Cortex of kidney (tissue), 1 donor: ENCODE measurements at places on chromosomes 4 and X.

DNA sequence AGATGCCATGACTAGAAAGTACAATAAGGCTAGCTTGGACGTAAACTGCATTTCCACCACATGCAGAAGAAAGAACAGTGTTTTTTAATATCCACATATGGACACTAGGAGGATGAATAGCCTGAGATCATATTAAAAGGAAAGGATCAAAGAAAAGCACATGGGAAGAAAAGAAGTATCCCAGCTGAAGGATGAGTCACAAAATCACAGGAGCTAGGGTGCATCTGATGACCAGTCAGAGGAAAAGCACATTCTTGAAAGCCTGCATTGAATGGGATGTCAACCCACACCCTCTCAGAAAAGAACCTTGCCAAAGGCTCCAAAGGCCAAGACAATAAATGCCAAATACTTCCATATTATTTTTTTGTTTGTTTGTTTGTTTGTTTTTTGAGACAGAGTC, 56.8 kb upstream of the PRDX4 start:
- no peak for DNase-seq

DNA sequence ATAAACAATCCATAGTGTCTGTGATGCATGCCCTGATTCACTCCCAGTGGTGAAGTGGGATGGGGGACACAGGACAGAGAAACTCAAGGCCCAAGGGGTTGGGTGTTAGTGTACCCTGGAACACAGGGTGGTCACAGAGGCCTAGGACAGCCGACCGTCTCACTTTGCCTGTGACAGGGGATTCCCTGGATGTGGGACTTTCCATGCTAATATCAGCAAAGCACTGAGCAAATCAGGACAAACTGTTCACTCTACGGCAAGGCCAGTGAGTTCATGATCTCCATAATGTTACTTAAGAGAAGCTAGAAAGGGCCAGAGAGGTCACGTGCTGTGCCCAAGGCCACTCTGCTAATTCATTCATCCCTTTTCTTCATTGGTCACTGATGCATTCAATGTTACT, 158.7 kb upstream of the RBPJ start:
- no peak for DNase-seq

DNA sequence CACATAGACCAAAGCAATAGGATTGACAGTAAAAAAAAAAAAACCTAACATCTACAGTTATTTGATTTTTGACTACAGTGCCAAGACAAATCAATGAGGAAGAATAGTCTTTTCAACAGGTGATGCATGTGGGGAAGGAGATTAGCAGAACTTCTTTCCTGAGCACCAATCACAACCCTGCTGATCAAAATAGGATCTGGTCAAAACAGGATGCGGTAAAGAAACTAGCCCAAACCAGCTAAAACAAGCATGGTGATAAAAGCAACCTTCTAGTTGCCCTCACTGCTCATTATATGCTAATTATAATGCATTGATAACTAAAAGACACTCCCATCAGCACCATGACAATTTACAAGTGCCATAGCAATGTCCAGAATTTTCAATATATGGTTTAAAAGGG, 667.5 kb downstream of the GRXCR1 start:
- DNase-seq, result no peak

GRCh38 chr4:138938366-138938690, 77.3 kb upstream of the NOCT start:
- DNase-seq, result no peak

DNA sequence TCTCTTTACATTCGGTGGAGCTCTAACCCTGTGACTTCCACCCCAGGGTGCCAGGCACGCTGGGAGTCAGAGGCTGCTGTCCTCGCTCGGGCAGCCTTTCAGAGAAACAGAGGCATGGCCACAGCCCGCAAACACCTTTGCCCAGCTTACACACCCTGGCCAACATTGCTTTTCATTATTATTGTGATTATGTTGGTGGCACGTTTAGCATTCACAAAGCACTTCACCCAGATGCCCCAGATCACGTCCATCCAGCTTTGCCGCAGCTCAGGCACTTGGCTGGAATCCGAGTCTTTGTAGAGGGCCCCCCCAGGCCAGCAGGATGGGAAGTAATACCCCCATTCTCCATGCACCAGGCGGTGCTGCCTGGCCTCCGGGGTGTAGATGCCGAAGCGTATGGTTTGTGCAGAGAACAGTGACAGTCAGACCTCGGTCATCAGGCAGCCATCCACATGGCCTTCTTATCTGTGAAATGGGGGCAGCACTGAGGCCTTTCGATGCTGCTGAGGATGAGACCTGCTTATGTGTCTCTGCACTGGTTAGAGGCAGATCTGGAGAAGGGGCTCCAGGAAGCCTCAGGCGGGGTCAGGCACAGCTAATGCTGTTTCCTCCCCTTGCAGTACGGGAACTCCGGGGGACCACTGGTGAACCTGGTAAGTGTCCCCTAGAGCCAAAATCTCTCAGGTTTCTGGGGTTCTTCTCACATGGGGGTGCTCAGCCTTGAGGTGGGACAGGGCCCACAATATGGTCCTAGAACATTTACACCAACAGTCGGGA, 22.3 kb downstream of the HTRA3 start:
- DNase-seq, result no peak

DNA sequence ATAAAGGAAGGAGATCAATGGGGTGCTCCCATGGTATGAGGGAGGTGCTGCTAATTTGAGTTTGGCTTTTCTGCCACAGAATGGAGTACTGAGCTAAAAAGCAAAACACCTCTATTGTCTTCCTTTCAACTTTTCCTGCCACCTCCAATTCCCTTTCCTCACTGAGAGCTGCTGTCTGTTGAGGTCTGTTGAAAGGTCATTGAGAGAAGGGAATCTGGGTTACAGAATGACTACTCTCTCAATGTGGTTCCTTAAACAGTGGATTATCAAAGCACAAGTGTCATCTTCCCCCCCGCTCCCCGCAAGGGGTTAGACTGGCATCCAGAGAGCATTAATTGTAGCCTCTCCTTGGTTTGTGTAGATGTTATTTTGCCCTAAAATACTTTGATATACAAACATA, 10.7 kb downstream of the USP9X start:
- DNase-seq, result no peak

GRCh38 chr4:165394275-165394674, 15.5 kb downstream of the CPE start:
- DNase-seq, result no peak

- no peak for DNase-seq
These were observed 22.9 kb upstream of the USP53 start for GRCh38 chr4:119189638-119190037.

DNA sequence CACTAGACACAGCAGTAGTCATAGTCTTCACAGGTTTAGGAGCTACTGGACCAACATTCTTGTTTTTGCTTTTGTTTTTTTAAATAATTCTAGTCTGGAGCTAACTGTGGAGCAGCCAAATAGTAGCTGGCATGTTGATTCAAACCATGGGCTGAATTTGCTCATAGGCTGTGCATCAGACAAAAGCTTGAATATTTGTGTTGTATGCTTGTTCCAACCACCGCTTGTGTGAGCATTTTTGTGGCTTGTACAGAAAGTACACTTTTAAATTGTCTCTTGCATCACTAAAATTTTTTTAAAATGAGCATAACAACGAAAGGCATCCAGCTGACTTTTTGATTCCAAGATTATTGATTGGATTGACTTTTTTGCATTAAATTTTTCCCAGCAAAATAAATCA, 39.6 kb downstream of the CCNI start:
- DNase-seq, result no peak

- no peak for DNase-seq
These were observed 49.8 kb downstream of the MANBA start for GRCh38 chr4:102710986-102711385.

GRCh38 chrX:72100824-72101351, 30.8 kb downstream of the RTL5 start:
- DNase-seq, result no peak

GRCh38 chr4:183403486-183403885, 41.0 kb upstream of the CDKN2AIP start:
- no peak for DNase-seq

GRCh38 chr4:121227341-121227792, 63.2 kb upstream of the TNIP3 start:
- DNase-seq, result no peak

DNA sequence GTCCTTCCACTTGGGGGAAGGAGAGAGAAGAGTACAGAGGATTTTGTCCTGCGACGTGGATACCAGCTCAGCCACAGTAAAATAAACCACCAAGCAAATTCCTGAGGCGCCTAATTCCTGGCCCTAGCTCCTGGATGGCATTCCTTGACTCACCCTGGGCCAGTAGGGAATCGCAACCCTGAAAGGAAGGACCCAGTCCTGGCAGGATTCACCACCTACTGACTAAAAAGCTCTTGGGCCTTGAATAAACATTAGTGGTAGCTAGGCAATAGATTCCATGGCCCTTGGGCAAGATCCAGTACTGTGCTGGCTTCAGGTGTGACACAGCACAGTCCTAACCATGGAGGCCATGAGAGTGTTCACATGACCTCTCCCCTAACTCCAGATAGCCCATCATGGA, 45.6 kb downstream of the GABRA3 start:
- no peak for DNase-seq

GRCh38 chr4:119731146-119731742, 102.6 kb upstream of the PDE5A start:
- no peak for DNase-seq

DNA sequence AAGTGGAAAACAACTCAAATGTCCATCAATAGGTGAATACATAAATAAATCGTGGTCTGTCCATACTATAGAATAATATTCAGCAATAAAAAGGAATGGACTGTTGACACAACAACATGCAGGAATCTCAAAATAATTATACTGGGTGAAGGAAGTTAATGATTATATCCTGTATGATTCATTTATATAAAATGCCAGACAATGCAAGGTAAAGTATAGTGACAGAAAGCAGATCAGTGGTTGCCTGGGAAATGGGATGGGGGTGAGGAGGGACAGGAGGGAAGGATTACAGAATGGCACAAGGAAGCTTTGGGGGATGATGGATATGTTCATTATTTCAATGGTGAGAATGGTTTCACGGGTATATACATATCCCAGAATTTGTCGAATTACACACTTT, 12.3 kb downstream of the PYURF start:
- no peak for DNase-seq

- DNase-seq, result no peak
These were observed 8.9 kb downstream of the FAT4 start for GRCh38 chr4:125323654-125324053.

- no peak for DNase-seq
These were observed 1.1 kb downstream of the ZFYVE28 start for GRCh38 chr4:2417226-2417764.

DNA sequence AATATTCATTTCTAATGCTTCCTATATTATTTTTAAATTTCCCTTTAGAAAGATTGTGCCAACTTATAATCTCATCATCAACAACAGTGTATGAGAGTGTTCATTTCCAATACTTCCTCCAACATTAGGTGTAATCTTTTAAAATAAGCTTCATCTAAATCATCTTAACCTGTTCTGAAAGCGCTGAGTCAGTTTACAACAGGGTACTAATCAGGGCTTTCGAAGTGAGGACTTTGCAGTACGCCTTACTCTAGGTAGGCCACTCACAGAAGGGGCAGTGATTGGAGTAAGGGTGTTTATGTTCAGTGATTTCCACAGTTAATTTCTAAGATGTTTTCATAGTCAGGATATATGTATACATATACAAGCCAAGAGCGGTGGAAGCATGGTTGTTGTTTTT, 87.9 kb downstream of the FRAS1 start:
- DNase-seq, result no peak

GRCh38 chr4:88524171-88524570, 595 bp upstream of the PYURF start:
- DNase-seq, result no peak

GRCh38 chr4:125123570-125124109, 191.1 kb upstream of the FAT4 start:
- DNase-seq, result no peak

GRCh38 chrX:30183554-30183953, 31.8 kb upstream of the MAGEB2 start:
- no peak for DNase-seq

- DNase-seq, result no peak
These were observed 145.9 kb downstream of the CPEB2 start for GRCh38 chr4:15148199-15148598.

- DNase-seq, result no peak
These were observed 55.0 kb downstream of the PSAPL1 start for GRCh38 chr4:7379719-7380118.

- DNase-seq, result no peak
These were observed 438.2 kb upstream of the PCDH7 start for GRCh38 chr4:30281986-30282385.

- no peak for DNase-seq
These were observed 223.9 kb upstream of the VEGFC start for GRCh38 chr4:177016541-177017141.

DNA sequence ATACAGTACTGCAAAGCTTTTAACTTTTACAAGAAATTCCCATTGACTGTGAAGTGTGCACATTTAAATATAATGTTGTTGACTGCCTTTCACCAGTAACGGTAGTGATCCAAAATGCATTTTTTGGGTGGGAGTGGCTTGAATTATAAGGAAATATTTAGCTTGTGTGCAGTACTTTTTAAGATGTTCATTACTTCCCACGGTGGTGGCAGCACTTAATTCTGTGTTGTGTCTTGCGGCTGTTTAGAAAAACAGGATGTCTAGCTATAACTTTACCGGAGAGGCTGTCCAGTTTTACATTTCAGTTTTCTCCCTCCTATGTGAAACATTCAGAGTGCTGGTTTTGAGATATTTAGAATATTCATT, 1.7 kb downstream of the TMEM131L start:
- DNase-seq, result no peak

- no peak for DNase-seq
These were observed 184.7 kb upstream of the ETNPPL start for GRCh38 chr4:108947526-108947925.
